ENCODE measurements at places on chromosomes 5 and 9. TPM values are rescaled to one million over a fixed set of nuclear protein-coding genes. Genes with fewer than 3 reads are reported as not detected.

GRCh38 chr9:93673021-93673838, 96.8 kb downstream of the PHF2 start:
- H3K27ac ChIP-seq, result no peak overlapping the region
- H3K4me1 ChIP-seq, result no peaks in the 10 kb centered on the region
- no peak for DNase-seq
- no peaks in the 10 kb centered on the region for H3K27me3 ChIP-seq
- no peak overlapping the region for H3K4me3 ChIP-seq

- no peaks in the 10 kb centered on the region for H3K27me3 ChIP-seq
- no peak overlapping the region for H3K27ac ChIP-seq
- no peaks in the 10 kb centered on the region for H3K36me3 ChIP-seq
- DNase-seq, result no peak
- H3K4me3 ChIP-seq, result no peak overlapping the region
Observed at GRCh38 chr5:32677023-32677422, 34.1 kb upstream of the NPR3 start.

GRCh38 chr5:141512390-141512910, 23.6 kb downstream of the PCDHGC5 start:
- H3K27me3 ChIP-seq, result no peaks in the 10 kb centered on the region
- no peak overlapping the region for H3K4me3 ChIP-seq
- no peak overlapping the region for H3K27ac ChIP-seq
- DNase-seq, result peak; percentile 32
- H3K36me3 ChIP-seq, result 0 out of 2 replicates have a peak, but pooled peaks cover 2% of the 10 kb centered on the region
- no peaks in the 10 kb centered on the region for H3K4me1 ChIP-seq

GRCh38 chr9:78115073-78115472, 83.5 kb upstream of the GNAQ start:
- H3K36me3 ChIP-seq, result no peaks in the 10 kb centered on the region
- no peaks in the 10 kb centered on the region for H3K27me3 ChIP-seq
- no peak overlapping the region for H3K4me3 ChIP-seq
- H3K27ac ChIP-seq, result no peak overlapping the region

STXBP1 gene
- total RNA-seq, result 40.6 TPM

FAM169A gene
- total RNA-seq, result 23.2 TPM

GRCh38 chr5:82320966-82321365, 42.8 kb upstream of the RPS23 start:
- H3K36me3 ChIP-seq, result no peaks in the 10 kb centered on the region
- H3K27ac ChIP-seq, result no peak overlapping the region
- no peaks in the 10 kb centered on the region for H3K4me1 ChIP-seq
- no peaks in the 10 kb centered on the region for H3K27me3 ChIP-seq
- DNase-seq, result no peak

GRCh38 chr5:18754201-18754600, 1119.9 kb downstream of the TAF11L14 start:
- H3K4me3 ChIP-seq, result no peak overlapping the region
- H3K27me3 ChIP-seq, result no peaks in the 10 kb centered on the region
- H3K4me1 ChIP-seq, result no peaks in the 10 kb centered on the region

DNA sequence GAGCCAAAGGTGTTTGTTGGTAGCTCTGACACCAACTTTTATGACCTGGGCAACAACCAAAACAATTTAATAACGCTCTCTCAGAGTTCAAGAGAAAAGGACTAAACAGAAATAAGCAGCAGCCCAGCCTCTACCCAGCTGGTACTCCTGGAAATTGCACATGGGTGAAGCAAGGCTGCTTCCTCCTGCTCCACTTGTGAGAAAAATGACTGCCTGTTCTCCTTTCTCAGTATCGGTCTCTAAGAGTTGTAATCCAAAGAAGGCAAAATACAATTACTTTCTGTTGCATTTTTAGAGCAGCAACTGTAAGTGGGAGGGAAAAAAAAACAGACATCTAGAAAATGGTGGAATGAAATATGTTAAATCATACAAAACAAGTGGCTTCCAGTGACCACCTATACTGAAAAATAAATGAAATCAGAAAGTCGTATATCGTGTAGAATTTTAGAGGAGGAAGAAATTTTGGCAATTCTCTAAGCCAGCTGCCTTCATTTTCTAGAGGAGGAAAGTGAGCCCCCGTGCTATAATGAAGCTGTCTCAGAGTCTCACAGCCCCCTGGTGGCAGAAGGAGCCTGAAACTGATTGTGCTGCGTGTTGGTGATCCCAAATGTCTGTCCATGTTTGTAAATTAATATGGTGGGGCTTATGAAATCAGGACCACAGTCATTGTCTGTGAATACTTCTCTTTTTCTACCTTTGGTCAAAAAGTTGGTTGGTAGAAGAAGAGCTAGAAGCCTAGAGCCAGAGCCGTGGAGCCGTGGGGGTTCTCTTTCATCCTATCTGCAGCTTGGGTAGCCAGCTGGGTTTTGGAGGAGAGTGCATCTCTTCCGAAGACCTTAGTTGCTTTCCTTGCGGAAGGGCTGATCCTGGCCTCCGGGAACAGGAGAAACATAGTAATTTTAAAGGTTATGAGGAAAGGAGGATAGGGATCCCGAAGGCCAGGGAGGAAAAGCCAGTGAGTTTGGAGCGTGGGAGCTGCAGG, 139.9 kb downstream of the PIP5K1B start:
- no peaks in the 10 kb centered on the region for H3K4me1 ChIP-seq
- no peaks in the 10 kb centered on the region for H3K36me3 ChIP-seq
- H3K4me3 ChIP-seq, result no peak overlapping the region
- peaks cover 3% of the 10 kb centered on the region for H3K27me3 ChIP-seq
- DNase-seq, result peak; percentile 16
- no peak overlapping the region for H3K27ac ChIP-seq

KIF4B gene
- total RNA-seq, result 0.12 TPM

DDX31 gene
- total RNA-seq, result 25.8 TPM

DNA sequence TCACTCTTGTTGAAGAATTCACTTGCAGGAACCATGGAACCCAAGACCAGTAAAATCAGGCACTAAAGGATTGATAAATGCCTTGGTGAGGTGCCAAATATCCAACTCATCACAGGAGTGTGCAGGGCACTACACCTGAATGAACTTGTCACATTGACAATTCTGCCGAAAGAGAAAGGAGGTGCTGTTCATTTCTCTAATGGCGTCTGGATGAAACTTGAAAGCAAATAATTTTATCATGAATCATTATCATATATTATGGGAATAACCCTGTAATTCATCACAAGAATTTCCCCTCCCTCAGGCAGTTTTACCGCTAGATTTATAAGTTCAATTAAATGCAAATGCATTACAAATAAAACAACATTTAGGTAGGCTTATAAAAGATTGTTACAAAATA, 360.0 kb downstream of the GLIS3 start:
- H3K27ac ChIP-seq, result no peak overlapping the region
- no peaks in the 10 kb centered on the region for H3K27me3 ChIP-seq
- no peaks in the 10 kb centered on the region for H3K36me3 ChIP-seq
- no peak overlapping the region for H3K4me3 ChIP-seq

DNA sequence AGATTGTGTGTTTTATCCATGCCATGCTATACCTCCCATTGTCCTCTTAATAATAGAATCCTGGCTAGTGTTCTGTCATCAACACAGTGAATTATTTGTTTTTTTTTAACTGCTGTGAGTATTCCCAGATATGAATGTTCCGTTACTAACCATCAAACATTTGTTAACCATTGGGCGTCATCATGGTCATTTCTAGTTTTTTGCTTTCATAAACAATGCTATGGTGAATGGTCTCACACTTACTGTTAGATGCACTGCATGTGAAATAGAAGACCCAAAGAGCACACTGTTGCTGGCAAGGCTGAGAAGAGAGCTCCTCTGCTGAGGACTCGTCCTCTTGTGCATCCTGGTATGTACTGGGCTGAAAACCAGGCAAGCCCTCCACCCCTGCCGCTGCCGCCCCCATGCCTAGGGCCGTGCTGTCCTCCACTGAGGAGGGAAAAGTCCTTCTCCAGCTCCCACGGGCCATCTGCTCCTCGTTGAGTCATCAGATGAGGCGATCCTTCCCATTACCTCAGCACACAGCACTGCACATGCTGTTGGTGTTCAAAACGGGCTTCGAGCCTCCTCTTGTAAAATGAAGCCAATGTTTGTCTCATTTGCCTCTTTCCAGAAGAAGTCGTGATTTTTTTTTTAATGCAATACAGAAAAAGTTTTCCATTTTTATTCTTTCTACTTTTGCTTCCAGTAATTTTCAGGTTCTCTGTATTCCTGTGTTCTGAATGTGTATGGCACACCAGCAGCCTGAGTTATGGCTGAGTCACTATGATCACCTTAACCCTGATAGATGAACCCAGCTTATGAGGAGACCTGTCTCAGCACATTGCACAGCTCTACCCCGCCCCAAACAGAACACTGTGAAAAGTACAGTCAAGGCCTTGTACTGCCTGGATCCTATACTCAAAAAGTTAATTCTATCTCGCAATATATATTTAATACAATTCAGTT, 219.0 kb downstream of the AOPEP start:
- H3K4me3 ChIP-seq, result no peak overlapping the region
- H3K27ac ChIP-seq, result peak overlapping the region; percentile 8
- DNase-seq, result no peak
- H3K27me3 ChIP-seq, result no peaks in the 10 kb centered on the region
- H3K36me3 ChIP-seq, result no peaks in the 10 kb centered on the region

PRR16 gene
- total RNA-seq, result 0.42 TPM

- no peaks in the 10 kb centered on the region for H3K4me1 ChIP-seq
- no peaks in the 10 kb centered on the region for H3K36me3 ChIP-seq
- H3K27me3 ChIP-seq, result no peaks in the 10 kb centered on the region
- no peak for DNase-seq
Observed at GRCh38 chr5:89301321-89302025, 418.5 kb upstream of the MEF2C start.

DNA sequence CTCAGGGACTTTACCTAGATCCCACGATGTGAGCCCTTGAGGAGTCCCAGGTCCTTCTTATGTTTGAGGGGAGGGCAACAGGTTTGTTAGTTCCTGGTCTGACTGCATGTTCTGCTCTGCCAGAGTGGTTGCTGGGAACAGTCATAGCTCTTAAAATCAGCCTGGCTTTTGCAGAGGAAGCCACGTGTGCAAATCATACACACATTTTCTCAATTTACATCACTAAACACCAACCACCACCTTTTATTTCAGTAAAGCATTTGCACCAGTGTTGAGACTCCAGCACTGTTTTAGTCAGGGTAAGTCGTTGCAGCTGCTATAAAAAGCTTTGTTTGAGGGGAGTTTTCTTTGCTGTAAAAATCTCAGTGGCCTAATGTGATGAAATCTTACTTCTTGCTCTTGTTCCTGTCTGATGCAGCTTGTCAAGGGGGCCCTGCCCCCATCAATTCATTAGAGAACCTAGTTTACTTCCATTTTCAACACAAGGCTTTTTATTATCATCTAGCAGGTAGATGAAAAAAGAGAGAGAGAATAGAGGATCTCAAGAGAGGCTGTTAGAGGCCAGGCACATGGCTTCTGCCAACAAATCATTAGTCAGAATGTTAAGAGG, 70.3 kb upstream of the VCAN start:
- no peak for DNase-seq
- no peaks in the 10 kb centered on the region for H3K4me1 ChIP-seq
- H3K4me3 ChIP-seq, result no peak overlapping the region
- no peak overlapping the region for H3K27ac ChIP-seq
